ENCODE measurements at places on chromosomes 5 and 9. TPM values are rescaled to one million over a fixed set of nuclear protein-coding genes. Genes with fewer than 3 reads are reported as not detected.

CETN3 gene
- total RNA-seq, result 12.2 TPM

GRXCR2 gene
- not detected for total RNA-seq

PDGFRB gene
- 136 TPM for total RNA-seq

AFAP1L1 gene
- total RNA-seq, result 9.7 TPM

FGF1 gene
- not detected for total RNA-seq
